ENCODE measurements at places on chromosomes 12 and 14.
A peak's percentile ranks its signal among the peaks of the same experiment; 100 is the strongest.

DNA sequence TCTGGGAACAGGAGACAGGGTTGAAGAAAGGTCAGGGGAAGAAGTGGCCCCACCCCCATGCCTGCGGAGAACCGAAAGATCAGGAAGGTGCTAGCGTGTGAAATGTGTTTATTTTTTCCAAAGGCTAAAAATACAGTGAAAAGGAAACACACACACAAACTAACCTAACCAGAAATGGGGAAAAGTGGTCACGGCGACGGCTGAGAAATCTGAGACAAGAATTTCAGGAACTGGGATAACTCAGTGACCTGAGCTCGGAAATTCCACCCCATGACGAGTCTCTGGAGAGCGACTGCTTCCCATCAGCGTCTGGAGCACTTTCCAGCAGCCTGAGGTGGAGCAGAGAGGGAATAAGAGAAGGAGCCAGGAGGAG, 16.6 kb upstream of the RND1 start:
- no peak for DNase-seq

DNA sequence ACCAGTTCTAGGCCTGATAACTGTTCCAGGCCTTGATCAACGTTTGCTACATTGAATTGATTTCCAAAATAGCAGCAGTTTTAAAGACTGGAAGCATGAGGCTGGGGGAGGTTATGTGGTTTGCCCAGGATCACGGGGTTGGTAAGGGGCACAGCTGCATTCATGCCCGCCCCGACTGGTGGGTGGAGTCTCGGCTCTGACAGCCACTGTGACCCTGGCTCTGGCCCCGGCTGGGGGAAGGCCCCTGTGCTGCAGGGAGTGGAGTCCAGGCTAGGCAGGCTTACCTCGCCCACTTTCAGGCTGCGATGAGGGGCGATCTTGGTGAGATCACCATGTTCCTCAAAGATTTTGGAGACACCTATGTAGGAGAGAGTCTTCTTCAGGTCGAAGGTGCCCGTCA, 13.3 kb upstream of the SERPINA9 start:
- DNase-seq: no peak

DNA sequence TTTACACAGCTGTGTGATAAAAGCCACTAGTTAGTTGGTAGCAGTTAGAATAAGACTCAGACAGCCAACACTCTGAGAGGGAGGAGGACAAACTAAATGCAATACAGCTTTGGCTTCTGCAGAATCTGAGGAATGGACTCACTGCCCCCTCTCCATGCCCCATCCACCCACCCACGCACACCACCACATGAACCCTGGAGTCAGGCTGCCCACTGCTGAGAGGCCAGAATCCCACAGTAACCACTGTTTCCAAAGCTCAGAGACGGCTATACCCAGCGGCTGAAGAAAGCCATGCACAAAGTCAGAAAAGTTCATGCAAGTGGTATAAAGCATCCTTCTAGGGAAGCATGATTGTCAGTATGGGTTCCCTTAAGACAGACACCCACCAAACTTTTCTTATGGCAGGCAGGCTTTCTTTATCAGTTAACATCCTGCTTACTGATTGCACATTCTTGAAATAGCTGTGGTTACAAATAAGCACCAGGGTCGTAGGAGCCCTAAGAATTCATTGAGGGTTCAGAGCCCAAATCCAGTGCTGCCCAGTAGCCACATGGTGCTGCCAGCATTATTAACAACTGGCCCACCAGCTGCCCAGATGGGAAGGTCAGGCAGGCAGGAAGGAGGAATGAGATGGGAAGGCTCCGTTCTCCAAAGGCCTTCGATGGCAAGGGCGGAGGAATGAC, 61.5 kb downstream of the NT5DC3 start:
- no peak for DNase-seq

DNA sequence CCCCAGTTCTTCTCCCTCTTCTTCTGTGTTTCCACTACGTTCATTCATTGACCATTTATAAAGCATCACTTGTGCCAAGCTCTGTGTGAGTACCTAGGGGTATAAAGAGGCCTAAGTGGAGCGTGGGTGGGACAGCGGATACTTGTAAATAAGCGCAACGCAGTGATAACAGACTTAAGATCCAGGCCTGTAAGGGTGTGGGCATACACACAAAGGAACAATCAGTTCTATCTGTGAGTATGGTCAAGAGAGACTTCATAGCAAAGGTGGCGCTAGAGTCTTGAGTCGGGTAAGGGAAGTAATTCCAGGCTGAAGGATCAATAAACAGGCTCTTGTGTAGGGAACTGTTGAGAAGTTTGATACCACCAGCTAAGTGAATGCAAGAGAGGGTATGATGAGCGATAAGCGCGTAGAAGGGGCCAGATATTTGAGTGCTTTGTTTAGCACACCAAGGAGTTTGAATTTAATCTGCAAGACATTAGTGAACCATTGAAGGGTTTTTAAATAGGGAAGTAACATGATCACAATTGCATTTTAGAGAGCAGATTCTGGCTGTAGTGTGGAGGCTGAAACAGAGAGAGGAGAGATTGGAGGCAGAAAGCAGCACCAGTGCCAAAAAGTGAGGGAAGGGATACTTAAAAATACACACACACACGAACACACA, 1.0 kb upstream of the GXYLT1 start:
- no peak for DNase-seq

DNA sequence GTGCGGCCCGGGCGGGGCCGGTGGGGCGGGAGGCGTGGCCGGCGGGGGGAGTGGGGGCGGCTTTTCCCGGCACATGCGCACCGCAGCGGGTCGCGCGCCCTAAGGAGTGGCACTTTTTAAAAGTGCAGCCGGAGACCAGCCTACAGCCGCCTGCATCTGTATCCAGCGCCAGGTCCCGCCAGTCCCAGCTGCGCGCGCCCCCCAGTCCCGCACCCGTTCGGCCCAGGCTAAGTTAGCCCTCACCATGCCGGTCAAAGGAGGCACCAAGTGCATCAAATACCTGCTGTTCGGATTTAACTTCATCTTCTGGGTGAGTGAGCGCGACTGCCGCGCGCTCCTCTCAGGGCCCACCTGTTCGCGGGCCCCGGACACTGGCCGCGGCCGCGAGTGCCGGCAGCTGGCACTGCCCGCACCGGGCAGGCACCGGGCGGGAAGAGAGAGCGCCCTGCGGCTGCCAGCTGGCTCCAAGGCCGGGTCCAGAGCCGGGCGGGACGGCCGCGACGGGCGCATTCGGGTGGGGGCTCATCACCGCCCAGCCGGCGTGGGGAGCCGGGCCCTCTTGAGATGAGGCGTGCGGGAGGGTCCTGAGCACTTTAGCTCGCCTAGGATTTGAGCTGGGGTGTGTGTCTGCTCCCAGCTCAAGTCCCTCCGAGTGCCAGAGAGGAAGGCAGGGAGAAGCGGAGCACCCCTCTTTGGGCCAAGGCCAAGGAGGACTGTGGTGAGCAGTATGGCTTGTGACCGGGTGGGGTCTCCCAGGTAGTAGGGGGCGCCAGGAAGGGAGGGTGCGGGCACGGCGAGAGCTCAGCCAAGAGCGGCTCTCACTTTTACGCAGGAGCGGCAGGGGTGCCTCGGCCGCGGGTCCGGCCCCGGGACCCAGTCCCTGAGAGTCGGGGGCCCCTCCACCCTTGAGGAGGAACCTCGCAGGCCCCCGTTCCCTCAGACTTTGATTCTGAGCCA, at the start of gene CD9:
CD9 (plus strand) TSS at position 145 of the 957 bp plus-strand sequence; CDS start at position 245, 100 bp downstream.
- DNase-seq: peak; percentile 40

GRCh38 chr14:60840313-60840712, 105.8 kb downstream of the MNAT1 start:
- DNase-seq: no peak

DNA sequence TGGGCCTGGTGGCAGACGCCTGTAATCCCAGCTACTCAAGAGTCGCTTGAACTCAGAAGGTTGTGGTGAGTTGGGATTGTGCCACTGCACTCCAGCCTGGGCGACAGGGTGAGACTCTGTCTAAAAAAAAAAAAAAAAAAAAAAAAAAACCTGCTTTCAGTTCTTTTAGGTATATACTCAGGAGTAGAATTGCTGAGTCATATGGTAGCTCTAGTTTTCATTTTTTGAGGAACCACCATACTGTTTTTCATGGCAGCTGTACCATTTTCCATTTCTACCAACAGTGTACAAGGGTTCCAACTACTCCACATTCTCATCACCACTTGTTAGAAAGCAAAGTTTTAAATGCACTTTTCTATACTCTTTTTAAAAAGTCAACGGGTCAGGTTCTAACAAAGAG, 119.8 kb downstream of the DPF3 start:
- DNase-seq: no peak

GRCh38 chr12:108691998-108692808, 39.1 kb downstream of the CORO1C start:
- DNase-seq: no peak

- DNase-seq: no peak
Measured at GRCh38 chr12:16352481-16352880, 5.0 kb downstream of the MGST1 start.

DNA sequence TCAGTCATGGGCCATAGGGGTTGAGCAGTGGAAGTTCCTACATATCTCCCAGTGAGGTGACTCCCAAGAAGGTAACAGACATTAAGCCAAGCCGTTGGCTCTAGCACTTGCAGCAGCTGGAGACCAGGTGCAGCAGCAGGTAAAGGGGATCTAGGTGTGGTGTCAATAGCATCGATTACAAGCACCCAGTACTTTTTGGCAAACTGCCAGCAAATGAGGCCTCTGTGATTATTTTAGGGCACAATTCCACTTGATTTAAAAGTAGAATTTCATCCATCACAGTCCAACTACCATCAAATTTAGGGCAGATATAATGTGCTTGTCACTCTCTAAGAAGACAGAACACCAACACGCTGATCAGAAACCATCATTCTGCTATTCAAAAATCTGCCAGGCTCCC, 224.1 kb upstream of the EGLN3 start:
- DNase-seq: no peak

DNA sequence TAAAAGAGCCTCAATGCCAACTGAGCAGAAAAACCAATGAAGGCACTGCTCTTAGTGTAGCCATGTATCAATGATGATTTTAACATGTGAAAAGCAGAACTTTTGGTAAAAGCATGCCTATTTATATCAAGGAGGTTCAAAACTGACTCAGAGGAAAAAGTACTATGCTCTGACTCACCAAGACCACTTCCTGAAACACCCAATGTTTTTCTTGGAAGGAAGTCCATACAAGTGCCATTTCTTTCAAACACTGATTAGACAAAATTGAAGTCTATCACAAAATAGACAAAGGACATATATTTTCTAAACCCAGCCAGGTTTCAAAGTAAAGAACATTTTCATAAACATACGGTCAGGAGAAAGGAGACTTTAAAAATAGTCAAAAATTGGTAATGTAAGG, 88.6 kb downstream of the EPS8 start:
- DNase-seq: no peak

DNA sequence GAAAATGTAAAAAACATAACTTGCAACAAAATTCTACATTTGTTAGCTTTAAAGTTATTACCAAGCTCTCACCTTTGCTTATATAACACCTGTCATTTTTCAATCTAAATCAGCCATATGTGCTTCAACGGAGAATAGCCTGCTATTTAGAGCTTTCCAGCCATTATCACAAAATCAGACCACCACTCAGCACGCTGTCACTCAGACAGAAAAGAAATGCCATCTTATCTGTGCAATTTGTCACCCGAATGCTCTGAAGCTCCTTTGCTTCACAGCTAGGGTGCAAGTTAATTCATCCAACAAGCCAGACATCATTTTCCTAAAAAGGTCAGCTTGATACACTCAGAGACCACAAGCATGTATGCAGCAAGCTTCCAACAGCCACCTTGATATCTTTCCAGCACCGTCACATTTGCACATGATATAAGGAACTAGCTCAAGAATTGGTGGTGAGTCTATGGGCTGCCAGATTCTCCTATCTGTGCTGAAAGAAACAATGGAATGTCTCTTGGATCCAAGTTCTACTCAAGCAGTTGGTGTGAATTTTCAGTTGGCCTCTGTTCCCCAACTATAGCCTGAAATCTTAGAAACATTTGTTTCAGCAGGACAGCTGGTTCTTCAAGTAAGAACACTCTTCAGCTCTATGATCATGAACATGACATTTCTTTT, 20.0 kb upstream of the IFNG-AS1 start:
- no peak for DNase-seq

DNA sequence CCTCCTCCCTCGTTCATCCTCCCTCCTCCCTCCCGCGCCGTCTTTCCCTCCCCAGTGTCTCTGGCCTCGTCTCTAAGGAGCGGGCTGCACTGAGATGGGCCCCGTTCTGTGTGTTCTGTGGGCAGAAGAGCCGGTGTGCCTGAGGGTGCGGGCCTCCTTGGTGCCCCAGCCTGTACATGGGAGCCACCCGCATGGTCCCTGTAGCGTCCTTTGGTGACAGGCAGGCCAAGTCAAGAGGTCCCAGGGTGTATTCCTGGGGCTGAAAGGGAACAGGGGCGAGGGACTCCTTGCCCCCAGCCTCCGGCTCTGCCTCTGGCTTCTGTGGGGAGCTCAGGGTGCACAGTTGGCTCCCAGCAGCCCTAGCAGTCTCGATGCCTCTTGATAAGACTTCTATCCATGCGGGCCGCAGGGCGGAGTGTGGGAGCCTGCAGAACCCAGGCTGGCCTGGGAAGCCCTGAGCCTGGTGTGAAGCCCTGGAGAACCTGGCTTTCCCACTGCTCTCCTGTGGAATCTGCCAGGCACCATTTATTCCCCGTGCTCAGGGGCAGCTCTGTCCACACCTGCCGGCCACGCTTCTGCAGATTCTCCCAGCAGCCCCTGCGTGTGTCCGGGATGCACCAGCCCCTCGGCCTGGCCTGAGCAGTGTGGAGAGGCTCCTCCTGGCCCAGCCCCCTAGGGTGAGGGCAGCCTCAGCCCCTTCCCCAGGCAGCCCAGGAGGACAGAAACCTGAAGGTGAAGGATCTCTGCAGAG, 181.3 kb downstream of the KIF26A start:
- DNase-seq: no peak

DNA sequence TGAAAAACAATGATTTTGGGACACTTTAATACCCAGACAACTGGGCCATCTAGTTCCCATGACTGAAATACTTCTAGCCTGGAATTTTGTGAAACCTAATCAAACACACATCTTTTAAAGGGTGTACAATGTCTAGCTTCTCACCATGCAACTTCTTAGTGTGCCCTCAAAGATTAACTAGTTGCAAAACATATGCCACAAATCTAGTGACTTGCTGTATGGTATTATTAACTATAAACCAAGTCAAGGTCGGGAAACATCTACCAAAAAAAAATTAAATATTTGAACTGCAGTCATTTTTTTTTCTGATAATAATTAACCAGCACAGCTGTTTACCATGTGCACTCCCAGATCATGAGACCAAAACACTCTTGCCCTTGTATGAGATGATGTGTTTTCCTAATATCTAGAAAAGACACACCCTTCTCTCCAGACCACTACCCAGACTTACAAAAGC, 171.8 kb upstream of the FOXN3 start:
- DNase-seq: no peak

GRCh38 chr12:63276537-63277365, 125.8 kb upstream of the AVPR1A start:
- no peak for DNase-seq

DNA sequence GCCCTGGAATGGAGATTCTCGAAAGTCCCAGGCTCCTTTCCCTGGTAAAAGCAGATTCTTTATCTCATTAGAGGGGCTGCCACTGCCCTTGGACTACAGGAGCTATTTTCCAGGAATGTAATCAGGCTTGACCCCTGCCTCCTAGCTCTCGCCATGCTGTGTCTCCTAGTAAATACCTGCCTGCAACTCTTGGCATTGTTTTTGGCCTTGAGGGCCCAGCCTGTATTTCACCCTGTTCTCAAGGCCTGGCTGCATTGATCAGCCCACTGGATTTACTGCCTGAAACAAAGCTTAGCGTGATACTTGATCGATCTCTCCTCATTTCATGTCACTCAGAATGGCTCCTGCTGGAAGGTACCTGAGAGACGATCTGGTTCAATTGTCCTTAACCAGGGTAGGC, 273.7 kb downstream of the CACNA1C start:
- DNase-seq: no peak

All from T1000 (cell line).